ENCODE measurements at places on chromosomes 2 and 18.

- DNase-seq: no peak
Observed at GRCh38 chr2:1771626-1772280, 27.4 kb upstream of the PXDN start.

- peak; percentile 55 for DNase-seq
Observed at GRCh38 chr2:42493468-42494354, at the start of gene KCNG3. Gene KCNG3, minus strand, starts transcription at chr2:42493982. Its CDS starts 481 bp downstream, at chr2:42493501.

DNA sequence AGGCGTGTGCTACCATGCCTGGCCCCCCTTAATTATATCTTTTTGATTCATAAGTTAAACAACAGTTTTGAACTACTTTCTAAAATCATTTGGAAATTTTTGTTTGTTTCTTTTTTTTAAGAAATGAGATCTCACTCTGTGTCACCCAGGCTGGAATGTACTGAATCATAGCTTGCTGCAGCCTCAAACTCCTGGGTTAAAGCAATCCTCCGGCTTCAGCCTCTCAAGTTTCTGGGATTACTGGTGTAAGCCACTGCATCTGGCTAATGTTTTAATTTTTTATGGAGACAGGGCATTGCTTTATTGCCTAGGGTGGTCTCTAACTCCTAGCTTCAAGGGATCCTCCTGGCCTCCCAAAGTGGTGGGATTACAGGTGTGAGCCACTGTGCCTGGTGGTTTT lies 71.5 kb downstream of the BABAM2 start:
- no peak for DNase-seq

- no peak for DNase-seq
Observed at GRCh38 chr18:35089382-35089781, 48.2 kb downstream of the MAPRE2 start.

All from NCI-H1105 (cell line).